ENCODE measurements at places on chromosomes 3 and 15. TPM values are rescaled to one million over a fixed set of nuclear protein-coding genes. Genes with fewer than 3 reads are reported as not detected.

Gene ITIH1
- not detected for total RNA-seq

Gene LEO1
- 34.7 TPM for total RNA-seq

Gene SOX14
- total RNA-seq = 0.23 TPM

Gene WNT7A
- 0.04 TPM for total RNA-seq

Gene CCR1
- not detected for total RNA-seq

Gene OR5K2
- total RNA-seq = not detected

Gene PIERCE2
- 3.8 TPM for total RNA-seq

Measured in GM23338 (cell line).